Progenitor cell of endocrine pancreas (in vitro differentiated cells): ENCODE measurements at places on chromosomes 2 and 18. TPM values are rescaled to one million over a fixed set of nuclear protein-coding genes. Genes with fewer than 3 reads are reported as not detected.

DNA sequence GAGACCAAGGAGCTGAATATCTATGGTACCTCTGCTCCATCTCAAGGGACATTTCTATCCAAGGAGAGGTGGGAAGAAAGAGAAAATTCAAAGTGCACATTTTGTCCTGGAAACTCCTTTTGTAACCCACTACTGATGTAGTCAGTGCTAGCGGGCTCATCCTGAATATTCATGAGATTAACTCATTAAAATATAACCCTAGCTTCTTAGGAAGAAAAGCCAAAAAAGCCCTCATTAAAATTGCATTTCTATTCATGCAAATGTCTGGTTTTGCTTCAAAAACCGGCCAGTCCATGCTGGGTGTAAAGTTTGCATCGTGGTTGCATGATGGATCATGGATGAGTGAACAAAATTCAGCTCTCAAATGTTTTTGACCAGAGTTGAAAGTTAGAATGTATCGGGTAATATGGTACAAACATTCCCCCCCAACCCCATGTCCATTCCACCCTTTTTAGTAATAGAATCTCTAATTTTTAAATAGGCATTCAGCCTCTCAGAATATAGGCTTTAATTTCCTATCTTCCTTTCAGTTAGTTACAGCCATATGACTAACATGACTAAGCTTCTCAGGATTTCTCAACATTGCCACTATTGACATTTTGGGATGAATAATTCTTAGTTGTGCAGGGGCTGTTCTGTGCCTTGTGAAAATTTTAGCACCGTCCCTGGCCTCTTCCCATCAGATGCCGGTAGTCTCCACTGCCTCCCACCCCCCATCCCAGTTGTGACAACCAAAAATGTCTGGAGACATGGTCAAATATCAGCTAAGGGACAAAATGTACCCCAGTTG lies 104.2 kb upstream of the RND3 start:
- DNase-seq, result no peak

DNA sequence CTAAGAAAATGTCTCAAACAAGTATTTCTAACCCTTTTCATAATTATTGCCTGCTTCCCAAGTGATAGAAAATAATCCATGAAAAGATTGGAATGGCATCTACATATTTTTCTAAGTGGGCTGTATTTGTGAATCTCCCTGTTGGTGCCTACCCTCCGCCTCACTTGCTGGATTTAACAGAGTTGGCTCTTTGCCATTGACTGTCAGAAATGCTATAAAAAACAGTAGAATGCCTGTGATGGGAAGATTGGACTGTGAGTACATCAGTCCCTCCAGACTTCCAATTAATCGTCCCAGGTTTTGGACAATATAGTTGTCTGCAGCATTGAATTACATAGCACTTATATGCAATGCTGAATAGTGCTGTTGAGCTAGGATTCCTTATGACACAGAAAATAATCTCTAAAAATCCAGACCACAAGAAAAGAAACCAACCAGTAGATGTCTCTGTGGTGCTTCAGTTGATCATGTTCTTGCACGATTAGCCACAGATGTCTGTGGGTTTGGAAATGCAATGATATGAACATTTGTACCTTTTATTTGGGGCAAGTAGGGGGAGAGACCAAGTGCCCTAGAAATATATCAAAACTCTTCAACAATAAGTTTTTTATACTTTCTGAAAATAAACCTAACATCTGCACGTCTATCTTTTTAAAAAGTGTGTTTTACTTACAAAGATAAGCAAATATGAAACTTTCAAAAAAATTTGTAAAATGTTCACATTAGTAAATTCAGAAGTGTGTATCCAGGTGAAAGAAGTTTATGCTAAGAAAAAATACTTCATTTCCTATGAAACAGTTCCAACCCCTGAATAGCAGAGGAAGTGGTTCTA lies 88.5 kb downstream of the DYNAP start:
- DNase-seq, result no peak

GRCh38 chr2:106885971-106886915 lies at the start of gene ST6GAL2:
ST6GAL2 (minus strand) TSS chr2:106886167; CDS start chr2:106843977, 42,190 bp downstream.
- DNase-seq, result peak; percentile 24

GRCh38 chr2:37711308-37711731 lies 39.9 kb upstream of the CDC42EP3 start:
- DNase-seq, result no peak

DNA sequence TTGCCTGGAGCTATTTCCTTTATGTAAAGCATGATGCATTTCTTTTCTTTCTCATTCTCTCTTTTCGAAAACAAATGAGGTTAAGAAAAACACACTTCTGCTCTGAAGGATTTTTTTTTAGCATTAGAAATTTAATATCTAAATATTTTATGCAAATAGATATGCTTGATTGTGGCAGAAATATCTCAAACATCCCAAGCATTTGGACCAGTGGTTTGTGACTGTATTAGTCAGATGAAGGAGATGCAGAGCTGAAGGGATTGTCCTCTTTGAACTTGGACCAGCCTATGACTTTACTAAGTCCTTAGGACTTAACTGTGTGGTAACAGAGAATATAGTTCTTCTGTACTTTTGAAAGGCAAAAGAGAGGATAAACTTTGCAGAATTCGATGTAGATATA lies 335.9 kb upstream of the NT5C1B start:
- no peak for DNase-seq

GRCh38 chr18:48534364-48534763 lies 4.5 kb upstream of the CTIF start:
- DNase-seq, result no peak

GRCh38 chr2:28447943-28448792 lies 47.7 kb upstream of the PLB1 start:
- no peak for DNase-seq

GRCh38 chr2:164755952-164756351 lies 85.7 kb downstream of the COBLL1 start:
- DNase-seq, result no peak

- DNase-seq, result no peak
These were observed 157.8 kb downstream of the BCL2 start for GRCh38 chr18:63161761-63162195.

DNA sequence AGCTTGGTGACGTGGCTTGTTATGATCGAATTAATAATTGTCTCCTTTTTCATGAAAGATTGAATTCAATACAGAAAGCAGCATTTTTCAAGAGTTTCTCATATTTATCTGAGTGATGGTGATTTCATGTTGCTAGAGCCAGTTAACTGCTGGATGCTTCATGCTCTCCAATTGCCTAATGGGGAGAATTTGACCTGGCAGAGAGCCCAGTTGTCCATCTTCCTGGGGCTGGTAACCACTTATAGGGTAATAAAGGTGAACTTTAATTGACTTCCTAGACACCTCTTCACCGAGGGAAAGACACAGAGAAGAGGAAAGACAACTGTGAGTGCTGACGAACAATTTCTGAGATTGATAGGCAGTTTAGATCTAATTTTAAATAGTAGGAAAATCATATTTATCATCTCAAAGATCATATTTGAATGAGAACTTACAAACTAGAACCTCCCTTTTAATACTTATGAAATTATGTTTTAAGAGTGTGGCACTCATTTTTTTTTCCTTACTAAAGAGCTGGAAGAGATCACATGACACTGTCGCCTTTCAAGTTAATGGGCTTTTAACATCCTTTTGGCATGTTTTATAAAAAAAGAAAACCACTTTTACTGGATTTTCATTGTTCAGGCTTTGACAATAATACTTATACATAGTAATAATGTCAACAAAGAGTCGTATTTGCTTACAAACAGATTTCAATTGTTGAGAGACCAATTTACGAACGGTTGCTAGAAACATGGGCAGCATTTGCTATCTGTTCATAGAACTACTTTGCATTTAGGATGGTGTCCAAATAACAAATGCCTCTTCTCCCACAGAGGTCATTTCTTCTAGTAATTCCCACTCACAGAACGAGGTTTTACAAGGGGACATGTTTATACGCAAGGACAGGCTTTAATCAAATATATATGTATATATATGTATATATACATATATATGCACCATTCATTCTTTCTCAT lies 153.3 kb downstream of the RAPGEF4 start:
- DNase-seq, result no peak

GRCh38 chr18:2111456-2111855 lies 459.8 kb downstream of the METTL4 start:
- DNase-seq, result no peak

DNA sequence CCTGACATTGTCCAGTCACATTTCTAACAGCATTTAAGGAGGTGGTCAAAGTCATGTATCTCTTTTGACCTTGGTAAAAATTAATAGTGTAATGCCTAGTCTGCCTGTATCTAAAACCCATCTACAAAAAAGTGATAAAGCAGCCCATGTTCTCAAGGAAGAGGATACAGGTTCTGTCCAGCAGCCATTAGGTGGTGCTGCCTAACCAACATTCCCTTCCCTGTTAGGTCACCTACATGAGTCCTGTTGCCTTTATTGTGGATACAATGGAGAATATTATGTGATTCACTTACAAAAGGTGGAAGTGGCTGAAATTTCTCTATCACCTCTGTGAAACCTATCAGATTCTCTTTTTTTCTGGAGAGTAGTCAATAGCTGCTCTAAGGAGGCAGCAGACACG lies 52.5 kb downstream of the AQP4 start:
- no peak for DNase-seq

DNA sequence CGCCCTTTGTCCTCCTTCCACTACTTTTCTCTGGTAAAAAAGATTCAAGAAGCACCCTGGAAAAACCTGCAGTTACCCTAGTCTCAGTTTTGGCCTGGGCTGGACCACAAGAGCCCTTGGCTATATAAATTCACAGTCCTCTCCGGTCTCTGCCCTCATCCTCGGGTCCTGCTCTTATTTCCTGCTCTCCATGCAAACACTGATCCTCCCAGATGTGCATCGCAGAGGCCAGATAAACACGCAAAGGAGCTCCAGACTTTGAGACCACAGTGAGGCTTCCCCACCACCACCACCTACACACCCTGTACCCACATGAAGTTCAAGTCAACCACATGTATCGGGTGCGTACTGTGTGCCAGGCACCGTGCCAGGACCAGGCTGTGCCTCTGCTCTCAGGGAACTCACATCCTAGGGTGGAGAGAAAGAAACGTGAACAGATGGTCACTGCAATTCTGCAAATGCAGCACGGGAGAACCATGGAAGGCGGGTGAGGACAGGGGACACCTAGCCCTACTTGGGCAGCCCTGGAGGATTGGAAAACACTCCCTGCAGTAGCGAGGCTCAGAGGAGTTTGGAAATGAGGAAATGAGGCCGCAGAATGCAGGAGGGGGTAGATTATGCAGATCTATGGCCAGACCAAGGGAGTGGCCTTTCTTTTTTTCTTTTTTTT lies 7.4 kb downstream of the CTDSP1 start:
- no peak for DNase-seq

DNA sequence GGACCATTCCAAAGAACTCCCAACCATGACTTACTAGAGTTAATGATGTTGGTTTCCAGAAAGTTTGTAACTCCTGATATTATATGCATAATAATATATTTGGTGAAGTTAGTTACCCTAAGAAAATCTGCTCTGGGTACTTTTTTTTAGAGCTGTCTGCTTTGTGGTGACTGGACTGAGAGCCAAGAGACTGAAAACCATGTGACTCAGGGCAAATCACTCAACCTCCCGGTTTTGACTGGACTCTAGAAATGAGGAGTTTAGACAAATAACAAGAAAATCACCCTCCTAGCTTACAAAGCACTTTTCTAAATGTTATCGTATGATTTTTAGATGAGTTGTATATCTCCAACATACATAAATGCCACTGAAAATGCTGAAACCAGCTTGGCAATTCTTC lies 138.3 kb upstream of the RND3 start:
- DNase-seq, result no peak

- no peak for DNase-seq
These were observed 28.5 kb upstream of the DARS1 start for GRCh38 chr2:136013955-136014354.

GRCh38 chr2:192004188-192004963 lies 157.5 kb upstream of the CAVIN2 start:
- no peak for DNase-seq

- no peak for DNase-seq
These were observed 56.9 kb downstream of the SRBD1 start for GRCh38 chr2:45554073-45554741.

GRCh38 chr2:97645112-97645694 lies 659 bp upstream of the COX5B start:
- DNase-seq, result no peak

GRCh38 chr2:189514104-189514503 lies 66.5 kb downstream of the SLC40A1 start:
- DNase-seq, result no peak

GRCh38 chr2:215918901-215919599 lies 94.3 kb downstream of the MREG start:
- no peak for DNase-seq

GRCh38 chr2:3634596-3635121 lies 23.3 kb upstream of the ALLC start:
- no peak for DNase-seq

- no peak for DNase-seq
These were observed 33.0 kb downstream of the GPR75 start for GRCh38 chr2:53826587-53827397.

GRCh38 chr2:207561386-207562080 lies 31.8 kb downstream of the CREB1 start:
- DNase-seq, result no peak

DNA sequence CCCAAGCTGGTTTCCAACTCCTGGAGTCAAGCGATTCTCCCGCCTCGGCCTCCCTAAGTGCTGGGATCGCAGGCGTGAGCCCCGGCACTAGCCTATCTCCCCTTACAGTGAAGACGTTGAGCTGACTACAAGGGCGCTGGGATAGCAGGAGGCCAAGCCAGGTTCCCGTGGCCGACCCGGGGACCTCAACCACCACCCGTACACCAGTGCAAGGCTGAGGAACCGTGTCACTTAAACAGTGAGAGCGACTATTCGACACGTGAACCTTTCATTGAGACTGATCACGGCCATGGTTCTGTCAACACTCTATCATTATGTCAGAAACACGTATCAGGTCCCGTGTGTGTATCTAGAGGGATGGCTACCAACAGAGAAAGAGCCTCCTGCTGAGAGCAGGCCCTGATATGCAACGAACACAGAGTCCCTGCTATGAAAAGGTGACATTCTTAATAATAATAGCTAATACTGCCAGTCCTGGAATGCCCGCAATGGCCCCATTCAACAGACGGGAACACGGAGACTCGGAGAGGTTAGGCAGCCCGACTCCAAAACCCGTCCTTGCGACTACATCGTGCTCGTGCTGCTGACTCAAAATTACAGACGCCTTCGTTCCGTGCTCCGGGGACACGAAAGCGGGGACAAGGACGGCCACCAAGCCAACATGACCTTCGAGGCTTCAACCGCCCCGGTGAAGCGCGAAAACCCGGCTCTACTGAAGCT lies 833 bp downstream of the AFG3L2 start:
- DNase-seq, result no peak

DNA sequence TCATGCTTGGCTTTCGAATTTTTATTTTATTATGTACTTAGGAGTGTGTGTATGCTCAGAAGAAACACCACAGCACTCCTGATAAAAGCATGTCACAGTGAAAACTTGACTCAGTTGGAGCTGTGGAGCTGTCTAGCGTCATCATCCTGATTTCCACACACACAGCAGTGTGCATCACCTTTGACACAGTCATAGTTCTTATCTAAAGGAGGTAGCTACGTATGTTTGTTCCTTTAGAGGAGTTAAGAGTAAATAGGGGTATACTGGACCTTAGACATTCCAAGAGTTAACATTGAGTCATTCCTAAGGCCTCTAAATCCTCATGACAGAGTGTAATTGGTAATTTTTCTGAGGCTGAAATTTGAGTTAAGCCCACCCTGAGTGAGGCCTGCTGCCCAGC lies 96.9 kb downstream of the PHLPP1 start:
- no peak for DNase-seq

The ATP8B1 gene
- total RNA-seq, result 21.7 and 21.9 TPM in 2 replicates

The RAB17 gene
- 49.9 and 52.0 TPM in 2 replicates for total RNA-seq

The CYP1B1 gene
- total RNA-seq, result 1.1 and 1.6 TPM in 2 replicates

The GAREM1 gene
- total RNA-seq, result 11.0 and 11.4 TPM in 2 replicates

The ST8SIA5 gene
- total RNA-seq, result 5.3 and 6.0 TPM in 2 replicates

The CYS1 gene
- 2.3 and 2.5 TPM in 2 replicates for total RNA-seq

The ANKRD62 gene
- total RNA-seq, result not detected in 2 replicates

The MEP1B gene
- total RNA-seq, result not detected in 2 replicates

The MTA3 gene
- 96.0 and 102 TPM in 2 replicates for total RNA-seq

The DES gene
- total RNA-seq, result not detected in 2 replicates
